ENCODE measurements at places on chromosomes 11 and 22. TPM values are rescaled to one million over a fixed set of nuclear protein-coding genes. Genes with fewer than 3 reads are reported as not detected.

The CHADL gene
- 0.45 TPM for total RNA-seq

- no peaks in the 10 kb centered on the region for H3K36me3 ChIP-seq
- H3K27me3 ChIP-seq = no peaks in the 10 kb centered on the region
- no peak for DNase-seq
- no peak overlapping the region for H3K4me3 ChIP-seq
- no peaks in the 10 kb centered on the region for H3K4me1 ChIP-seq
These were observed 49.8 kb downstream of the SMCO4 start for GRCh38 chr11:93493252-93493897.

GRCh38 chr22:20981787-20982562 is at the start of gene LZTR1:
Gene LZTR1 (plus strand): TSS chr22:20982297. CDS start chr22:20982372, 75 bp downstream.
- H3K36me3 ChIP-seq = peaks cover 11% of the 10 kb centered on the region
- DNase-seq = peak; percentile 91
- no peaks in the 10 kb centered on the region for H3K27me3 ChIP-seq
- H3K4me3 ChIP-seq = peak within 1 kb of the TSS; percentile 97
- H3K27ac ChIP-seq = peak within 1 kb of the TSS; percentile 94

DNA sequence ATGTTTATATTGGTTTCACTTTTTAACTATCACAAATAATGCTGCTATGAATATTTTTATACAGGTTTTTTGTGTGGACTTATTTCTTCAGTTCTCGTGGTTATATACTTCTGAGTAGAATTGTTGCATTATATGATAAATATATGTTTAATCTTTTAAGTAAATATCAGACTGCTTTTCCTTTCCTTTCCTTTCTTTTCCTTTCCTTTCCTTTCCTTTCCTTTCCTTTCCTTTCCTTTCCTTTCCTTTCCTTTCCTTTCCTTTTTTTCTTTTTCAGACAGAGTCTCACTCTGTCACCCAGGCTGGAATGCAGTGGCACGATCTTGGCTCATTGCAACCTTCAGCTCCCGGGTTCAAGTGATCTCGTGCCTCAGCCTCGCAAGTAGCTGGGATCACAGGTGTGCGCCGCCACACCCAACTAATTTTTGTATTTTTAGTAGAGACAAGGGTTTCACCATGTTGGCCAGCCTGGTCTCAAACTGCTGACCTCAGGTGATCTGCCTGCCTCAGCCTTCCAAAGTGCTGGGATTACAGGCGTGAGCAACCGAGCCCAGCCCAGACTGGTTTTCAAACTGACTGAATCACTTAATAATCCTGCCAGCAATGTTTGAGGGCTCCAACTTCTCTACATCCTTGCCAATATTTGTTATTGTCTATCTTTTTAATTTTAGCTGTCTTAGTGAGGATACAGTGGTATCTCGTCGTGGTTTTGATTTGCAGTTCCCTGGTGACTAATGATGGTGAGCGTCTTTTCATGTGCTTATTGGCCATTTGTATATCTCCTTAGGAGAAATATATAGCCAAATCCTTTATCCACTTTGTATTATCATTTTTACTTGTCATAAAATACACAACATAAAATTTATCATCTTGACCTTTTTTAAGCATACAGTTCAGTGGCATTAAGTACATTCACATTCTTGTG is 21.9 kb downstream of the HTR3B start:
- DNase-seq = no peak
- no peak overlapping the region for H3K27ac ChIP-seq
- peaks cover 18% of the 10 kb centered on the region for H3K27me3 ChIP-seq
- no peaks in the 10 kb centered on the region for H3K4me1 ChIP-seq
- no peaks in the 10 kb centered on the region for H3K36me3 ChIP-seq
- H3K4me3 ChIP-seq = no peak overlapping the region

DNA sequence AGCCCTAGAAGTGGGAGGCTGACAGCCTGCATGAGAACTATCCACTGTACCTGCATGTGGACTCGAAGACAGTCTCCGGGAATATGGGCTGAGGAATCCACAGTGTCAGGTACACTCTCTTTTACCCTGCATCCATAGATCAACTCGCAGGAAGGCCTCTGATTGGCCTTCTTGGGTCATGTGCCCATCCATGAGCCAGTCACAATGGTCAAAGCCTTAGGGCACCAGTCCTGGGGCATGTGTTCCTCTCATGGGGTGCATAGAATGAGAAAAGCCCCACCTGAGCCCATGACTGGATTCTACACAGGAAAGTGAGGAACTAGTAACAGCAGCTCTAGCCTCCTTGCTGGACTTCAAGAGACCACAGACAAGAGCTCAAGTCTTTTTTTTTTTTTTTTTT is 10.6 kb downstream of the ART1 start:
- H3K4me3 ChIP-seq = no peak overlapping the region
- peaks cover 21% of the 10 kb centered on the region for H3K27me3 ChIP-seq
- no peaks in the 10 kb centered on the region for H3K4me1 ChIP-seq
- DNase-seq = no peak
- H3K36me3 ChIP-seq = no peaks in the 10 kb centered on the region
- H3K27ac ChIP-seq = no peak overlapping the region

Data from natural killer cell treated with Interleukin-12 subunit alpha and Interleukin-12 subunit beta and Interleukin-15 and Interleukin-18, amount 100 ng/mL, for 72 hours (primary cell).